ENCODE measurements at places on chromosomes 16 and 17. TPM values are rescaled to one million over a fixed set of nuclear protein-coding genes. Genes with fewer than 3 reads are reported as not detected.

- no peak overlapping the region for H3K27ac ChIP-seq
- H3K27me3 ChIP-seq, result no peaks in the 10 kb centered on the region
- H3K4me1 ChIP-seq, result peaks cover 11% of the 10 kb centered on the region
- no peaks in the 10 kb centered on the region for H3K36me3 ChIP-seq
- no peak overlapping the region for H3K4me3 ChIP-seq
Observed at GRCh38 chr16:28192806-28193529, 18.8 kb downstream of the XPO6 start.

DNA sequence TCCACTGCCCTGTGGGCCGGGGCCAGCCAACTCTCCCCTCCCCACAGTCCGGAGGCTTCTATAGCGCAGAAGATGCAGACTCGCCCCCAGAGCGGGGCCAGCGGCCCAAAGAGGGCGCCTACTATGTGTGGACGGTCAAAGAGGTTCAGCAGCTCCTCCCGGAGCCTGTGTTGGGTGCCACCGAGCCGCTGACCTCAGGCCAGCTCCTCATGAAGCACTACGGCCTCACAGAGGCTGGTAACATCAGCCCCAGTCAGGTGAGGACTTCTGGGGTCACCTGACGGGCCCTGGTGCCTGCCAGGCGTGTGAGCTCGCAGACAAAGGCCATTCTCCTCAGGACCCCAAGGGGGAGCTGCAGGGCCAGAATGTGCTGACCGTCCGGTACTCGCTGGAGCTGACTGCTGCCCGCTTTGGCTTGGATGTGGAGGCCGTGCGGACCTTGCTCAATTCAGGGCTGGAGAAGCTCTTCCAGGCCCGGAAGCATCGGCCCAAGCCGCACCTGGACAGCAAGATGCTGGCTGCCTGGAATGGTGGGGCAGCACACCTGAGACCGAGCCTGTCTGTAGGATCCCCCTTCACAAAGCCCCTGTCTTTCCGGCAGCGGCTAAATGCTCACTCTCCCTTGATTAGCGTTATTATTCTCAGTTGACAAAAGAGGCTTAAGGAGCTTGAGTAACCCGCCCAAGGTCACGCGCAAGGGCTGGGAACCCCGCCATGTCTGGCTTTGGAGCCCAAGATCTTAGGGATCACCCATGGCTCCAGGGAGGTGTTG lies 3.9 kb downstream of the SPATA20 start:
- no peak overlapping the region for H3K4me3 ChIP-seq
- H3K4me1 ChIP-seq, result peaks cover 11% of the 10 kb centered on the region
- no peaks in the 10 kb centered on the region for H3K36me3 ChIP-seq
- peak overlapping the region; percentile 72 for H3K27ac ChIP-seq

GRCh38 chr17:66426397-66427033 lies 124.1 kb downstream of the PRKCA start:
- no peak overlapping the region for H3K4me3 ChIP-seq
- no peak for DNase-seq
- H3K36me3 ChIP-seq, result no peaks in the 10 kb centered on the region

Gene KLHL10
- total RNA-seq, result not detected

DNA sequence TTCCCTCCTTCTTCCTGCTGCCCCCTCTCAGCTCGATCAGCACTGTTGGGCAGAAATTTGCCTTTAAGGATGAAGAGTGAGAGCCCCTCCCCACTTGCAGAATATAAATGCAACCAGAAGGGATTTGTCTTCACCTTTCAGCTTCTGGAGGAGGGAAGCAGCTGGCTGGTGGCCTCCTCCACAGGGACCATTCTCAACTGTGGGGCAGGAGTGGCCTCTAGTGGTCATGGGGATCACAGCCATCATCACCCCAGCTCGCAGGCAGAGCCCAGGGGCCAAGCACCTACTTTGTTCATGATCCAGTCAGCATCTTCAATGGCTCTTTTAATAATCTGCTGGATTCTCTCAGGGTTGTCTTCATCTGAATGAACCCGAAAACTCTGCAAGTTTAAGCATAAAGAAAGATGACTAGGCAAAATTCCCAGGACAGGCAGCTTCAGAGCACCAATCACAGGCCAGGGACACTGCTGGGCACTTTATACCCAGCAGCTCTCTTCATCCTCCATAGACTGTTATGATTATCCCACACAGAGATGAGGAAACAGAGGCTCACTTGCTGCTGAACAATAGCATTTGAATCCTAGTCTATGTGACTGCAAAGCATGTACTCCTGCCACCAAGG lies 13.1 kb downstream of the LYRM9 start:
- no peaks in the 10 kb centered on the region for H3K27me3 ChIP-seq
- H3K4me1 ChIP-seq, result no peaks in the 10 kb centered on the region
- no peaks in the 10 kb centered on the region for H3K36me3 ChIP-seq
- H3K4me3 ChIP-seq, result no peak overlapping the region
- peak; percentile 82 for DNase-seq
- no peak overlapping the region for H3K27ac ChIP-seq

- peaks cover 47% of the 10 kb centered on the region for H3K36me3 ChIP-seq
- no peak overlapping the region for H3K27ac ChIP-seq
- no peaks in the 10 kb centered on the region for H3K4me1 ChIP-seq
- no peak overlapping the region for H3K4me3 ChIP-seq
Observed at GRCh38 chr17:10683853-10684252, 13.5 kb downstream of the SCO1 start.
